ENCODE measurements at places on chromosomes 7 and 10.

DNA sequence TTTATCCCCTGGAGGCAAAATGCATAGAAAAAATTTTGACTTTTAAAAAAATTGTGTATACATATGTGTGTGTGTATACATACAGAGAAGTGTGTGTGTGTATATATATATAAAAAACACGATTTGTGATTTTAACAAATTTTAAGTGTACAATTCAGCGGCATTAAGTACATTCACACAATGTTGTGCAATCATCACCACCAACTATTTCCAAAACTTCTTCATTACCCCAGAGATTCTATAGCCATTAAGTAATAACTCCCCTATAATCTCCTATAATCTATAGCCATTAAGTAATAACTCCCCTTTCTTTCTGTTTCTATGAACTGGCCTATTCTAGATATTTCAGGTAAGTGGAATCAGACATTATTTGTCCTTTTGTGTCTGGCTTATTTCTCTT lies 20.7 kb upstream of the CAMK2B start:
- no peaks in the 10 kb centered on the region for H3K4me1 ChIP-seq
- no peak overlapping the region for H3K4me3 ChIP-seq
- no peak overlapping the region for H3K27ac ChIP-seq
- H3K36me3 ChIP-seq: no peaks in the 10 kb centered on the region
- no peaks in the 10 kb centered on the region for H3K27me3 ChIP-seq
- DNase-seq: no peak

GRCh38 chr7:13717031-13717430 lies 272.4 kb downstream of the ETV1 start:
- H3K27ac ChIP-seq: no peak overlapping the region
- H3K4me1 ChIP-seq: no peaks in the 10 kb centered on the region
- H3K27me3 ChIP-seq: no peaks in the 10 kb centered on the region
- H3K4me3 ChIP-seq: no peak overlapping the region
- H3K36me3 ChIP-seq: no peaks in the 10 kb centered on the region
- DNase-seq: no peak

- no peak for DNase-seq
- no peaks in the 10 kb centered on the region for H3K36me3 ChIP-seq
Observed at GRCh38 chr10:72567421-72567820, 58.5 kb downstream of the MICU1 start.

GRCh38 chr10:33676606-33677339 lies 342.3 kb upstream of the NRP1 start:
- no peaks in the 10 kb centered on the region for H3K4me1 ChIP-seq
- H3K36me3 ChIP-seq: no peaks in the 10 kb centered on the region
- DNase-seq: no peak
- no peak overlapping the region for H3K27ac ChIP-seq
- H3K4me3 ChIP-seq: no peak overlapping the region
- H3K27me3 ChIP-seq: no peaks in the 10 kb centered on the region

- no peaks in the 10 kb centered on the region for H3K27me3 ChIP-seq
- no peak overlapping the region for H3K4me3 ChIP-seq
- H3K36me3 ChIP-seq: 0 out of 2 replicates have a peak, but pooled peaks cover 10% of the 10 kb centered on the region
- DNase-seq: peak; percentile 68
- H3K4me1 ChIP-seq: peaks cover 21% of the 10 kb centered on the region
Observed at GRCh38 chr7:90982228-90982627, 282.0 kb upstream of the FZD1 start.

DNA sequence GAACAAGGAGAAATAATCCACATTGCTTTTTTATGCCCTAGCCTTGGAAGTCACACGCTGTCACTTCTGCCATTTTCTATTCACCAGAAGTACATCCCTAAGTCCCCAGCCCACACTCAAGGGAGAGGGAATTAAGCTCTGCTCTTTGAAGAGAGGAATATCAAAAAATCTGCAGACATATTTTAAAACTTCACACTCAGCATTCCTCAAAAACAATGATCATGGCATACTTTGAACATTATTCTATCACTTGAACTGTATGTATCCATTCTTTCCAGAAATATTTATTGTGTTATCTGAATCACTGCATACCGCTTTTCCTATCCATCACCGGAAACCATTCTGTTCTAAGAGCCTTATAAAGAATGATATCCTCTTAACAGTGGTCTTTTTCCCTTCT lies 9.4 kb downstream of the ABCC2 start:
- DNase-seq: no peak
- H3K4me1 ChIP-seq: no peaks in the 10 kb centered on the region
- H3K27ac ChIP-seq: no peak overlapping the region

DNA sequence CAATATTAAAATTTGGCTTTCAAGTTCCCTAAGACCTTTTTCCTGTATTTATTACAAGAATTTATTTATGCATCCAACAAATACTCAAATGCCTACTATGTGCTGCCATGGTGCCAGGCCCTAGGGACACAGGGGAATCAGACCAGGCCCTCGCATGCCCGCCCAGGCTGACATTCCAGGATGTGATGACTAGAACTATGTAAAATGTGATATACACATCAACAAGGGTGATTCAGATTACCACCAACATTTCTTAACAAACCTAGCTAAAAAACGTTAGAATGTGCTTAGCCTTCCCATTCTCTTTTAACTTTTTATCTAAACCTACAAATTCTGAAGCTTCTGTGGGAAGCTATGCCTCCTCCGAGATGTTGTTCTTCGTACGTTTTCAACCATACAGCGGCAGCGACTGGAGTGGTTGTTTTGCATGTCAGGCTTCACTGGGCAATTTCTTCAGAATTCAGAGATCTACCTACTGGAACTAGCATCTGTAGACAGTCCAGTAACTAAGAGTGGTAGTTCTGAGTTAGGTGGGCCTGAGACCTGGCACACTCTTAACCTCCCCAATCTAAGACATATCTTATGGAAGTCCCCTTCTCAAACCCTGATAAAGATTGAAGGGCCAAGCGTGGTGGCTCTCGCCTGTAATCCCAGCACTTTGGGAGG lies 22.1 kb downstream of the GNA12 start:
- peaks cover 9% of the 10 kb centered on the region for H3K4me1 ChIP-seq
- H3K27ac ChIP-seq: peak overlapping the region; percentile 28

DNA sequence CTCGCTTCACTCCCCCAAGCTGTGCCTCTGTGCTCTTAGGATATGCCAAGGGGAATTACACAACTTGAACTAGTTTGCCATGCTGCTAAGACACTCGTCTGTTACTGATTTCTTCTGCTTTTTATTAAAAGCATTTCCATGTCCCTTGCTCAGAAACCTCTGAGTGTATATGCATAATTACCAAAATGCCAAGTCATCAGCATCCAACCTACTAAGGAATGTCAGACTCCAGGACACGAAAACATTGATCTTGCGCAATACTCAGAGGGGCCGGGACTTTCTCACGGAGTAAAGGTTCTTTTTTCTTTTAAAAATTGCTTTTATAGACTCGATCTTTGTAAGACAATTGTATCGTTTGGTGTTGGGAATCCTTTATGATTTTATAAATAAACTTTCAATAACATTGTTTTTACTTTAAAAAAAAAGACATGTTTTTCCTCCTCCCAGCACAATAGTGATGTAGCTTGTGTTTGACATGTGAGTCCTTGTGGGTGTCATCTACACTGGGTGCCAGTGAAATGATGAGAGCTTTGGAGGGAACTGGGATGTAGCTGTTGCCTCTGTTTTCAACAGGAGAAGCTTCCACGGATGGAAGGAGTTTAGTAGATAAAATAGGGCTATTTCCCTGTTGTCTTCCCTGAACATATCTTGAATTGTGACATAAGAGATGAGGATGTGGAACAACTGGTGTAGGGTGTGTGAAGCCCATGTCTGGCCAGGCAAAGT lies 43.6 kb downstream of the CNNM1 start:
- no peaks in the 10 kb centered on the region for H3K36me3 ChIP-seq
- H3K27ac ChIP-seq: no peak overlapping the region
- H3K4me3 ChIP-seq: no peak overlapping the region
- peaks cover 58% of the 10 kb centered on the region for H3K27me3 ChIP-seq

- H3K27ac ChIP-seq: no peak overlapping the region
- DNase-seq: no peak
- no peaks in the 10 kb centered on the region for H3K27me3 ChIP-seq
- no peak overlapping the region for H3K4me3 ChIP-seq
- no peaks in the 10 kb centered on the region for H3K4me1 ChIP-seq
- no peaks in the 10 kb centered on the region for H3K36me3 ChIP-seq
Observed at GRCh38 chr10:24908793-24909423, 43.5 kb downstream of the PRTFDC1 start.

DNA sequence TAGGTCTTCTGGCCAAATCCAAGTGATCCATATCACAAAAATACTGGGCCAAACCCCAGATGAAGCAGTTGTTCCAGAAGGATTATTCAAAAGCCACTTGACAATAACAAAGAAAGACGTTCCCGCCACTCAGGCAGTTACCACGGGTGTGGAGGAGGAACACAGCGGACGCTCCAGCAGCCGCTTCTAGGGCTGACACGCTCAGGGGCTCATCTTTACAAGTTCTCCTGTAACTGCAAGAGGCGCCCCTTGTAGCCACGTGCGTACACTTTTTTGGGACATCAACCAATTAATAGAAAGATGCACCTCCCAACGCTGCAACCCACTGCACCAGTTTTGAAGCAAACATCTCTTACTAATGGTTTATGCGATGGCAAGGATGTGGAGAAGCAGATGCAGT lies 159.4 kb downstream of the GRID1 start:
- DNase-seq: no peak
- no peaks in the 10 kb centered on the region for H3K36me3 ChIP-seq
- H3K4me1 ChIP-seq: no peaks in the 10 kb centered on the region
- no peak overlapping the region for H3K4me3 ChIP-seq
- no peak overlapping the region for H3K27ac ChIP-seq

DNA sequence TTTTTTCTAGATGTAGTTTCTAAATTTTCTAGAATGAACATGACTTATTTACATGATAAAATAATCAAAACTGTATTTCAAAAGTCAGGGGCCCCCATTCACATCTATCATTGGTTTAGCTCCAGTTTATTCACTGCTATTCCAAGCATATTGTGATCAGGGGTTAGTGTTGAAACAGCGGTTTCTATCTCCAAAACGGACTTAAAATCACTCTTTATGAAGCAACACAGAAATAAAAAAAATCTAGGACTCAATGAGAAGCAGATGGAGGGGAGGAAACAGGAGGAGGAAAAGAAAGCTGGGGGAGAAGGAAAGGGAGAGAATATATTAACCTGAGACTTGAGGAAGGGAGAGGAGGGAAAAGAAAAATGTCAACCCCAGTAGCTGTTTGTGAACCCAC lies 14.8 kb upstream of the CH25H start:
- DNase-seq: no peak
- H3K4me3 ChIP-seq: no peak overlapping the region
- H3K27ac ChIP-seq: no peak overlapping the region
- H3K27me3 ChIP-seq: no peaks in the 10 kb centered on the region

DNA sequence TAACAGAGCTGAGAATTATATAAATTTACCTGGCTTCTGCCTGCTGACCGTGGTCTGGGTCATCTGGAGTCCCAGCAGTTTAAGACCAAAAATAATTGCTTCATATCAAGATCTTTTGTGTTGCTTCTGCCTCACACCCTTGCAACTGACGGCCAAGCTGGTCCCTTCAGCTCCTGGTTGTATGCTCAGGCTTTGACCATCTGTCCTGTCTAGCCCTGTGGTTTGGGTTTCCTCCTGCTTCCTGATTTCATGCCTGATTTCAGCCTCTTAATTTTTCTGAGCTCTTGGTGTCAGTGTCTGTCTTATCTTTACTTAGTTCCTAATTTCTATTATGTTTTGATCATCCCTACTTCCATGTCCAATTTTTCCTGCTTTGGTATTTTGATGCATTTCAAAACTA lies 87.9 kb upstream of the PLXDC2 start:
- no peaks in the 10 kb centered on the region for H3K4me1 ChIP-seq
- DNase-seq: no peak
- H3K4me3 ChIP-seq: no peak overlapping the region
- H3K27ac ChIP-seq: no peak overlapping the region
- H3K36me3 ChIP-seq: no peaks in the 10 kb centered on the region

DNA sequence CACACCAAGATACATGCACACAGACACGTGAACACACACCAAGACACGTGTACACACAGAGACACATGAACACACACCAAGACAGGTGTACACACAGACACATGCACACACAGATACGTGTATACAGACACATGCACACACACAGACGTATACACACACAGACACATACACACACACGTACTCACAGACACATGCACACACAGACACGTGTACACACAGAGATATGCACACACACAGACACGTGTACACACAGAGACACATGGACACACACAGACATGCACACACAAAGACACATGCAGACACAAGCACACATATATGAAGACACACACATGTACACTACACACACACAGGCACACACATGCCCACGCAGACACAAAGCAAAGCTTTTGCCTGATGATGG lies 134.6 kb downstream of the TCERG1L start:
- no peaks in the 10 kb centered on the region for H3K36me3 ChIP-seq
- no peak overlapping the region for H3K4me3 ChIP-seq
- no peak overlapping the region for H3K27ac ChIP-seq
- H3K27me3 ChIP-seq: no peaks in the 10 kb centered on the region
- no peak for DNase-seq

DNA sequence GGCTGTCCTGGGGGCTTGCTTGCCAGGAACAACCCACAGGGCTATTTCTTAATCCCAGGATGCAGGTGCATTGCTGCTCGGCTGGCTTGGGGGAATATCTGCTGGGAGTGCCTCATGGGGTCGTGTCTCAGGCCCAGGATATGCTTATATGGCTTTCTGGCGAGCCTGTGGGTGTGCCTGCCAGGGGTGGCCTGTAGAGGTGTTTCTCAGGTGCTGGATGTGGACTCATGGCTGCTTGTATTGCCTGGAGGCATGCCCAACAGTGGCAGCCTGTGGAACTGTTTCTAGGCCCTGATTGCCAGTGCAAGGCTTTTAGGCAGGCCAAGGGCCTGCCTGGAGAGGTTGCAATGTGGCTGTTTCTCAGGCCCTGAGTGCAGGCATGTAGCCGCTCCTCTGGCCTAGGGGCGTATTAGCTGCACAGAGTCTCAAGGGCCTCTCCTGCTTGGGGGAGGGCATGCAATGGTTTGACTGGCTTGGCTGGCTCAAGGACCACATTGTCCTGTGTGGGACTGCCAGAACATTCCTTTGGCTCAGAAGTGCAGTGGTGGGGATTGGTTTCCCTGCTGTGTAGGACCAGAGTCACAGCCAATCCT lies 202.1 kb downstream of the ATRNL1 start:
- H3K4me3 ChIP-seq: no peak overlapping the region
- H3K27me3 ChIP-seq: no peaks in the 10 kb centered on the region
- H3K4me1 ChIP-seq: no peaks in the 10 kb centered on the region
- no peak for DNase-seq
- H3K27ac ChIP-seq: no peak overlapping the region

GRCh38 chr10:75021379-75022249 lies 89.8 kb upstream of the SAMD8 start:
- peak overlapping the region; percentile 34 for H3K4me3 ChIP-seq
- peaks cover 22% of the 10 kb centered on the region for H3K4me1 ChIP-seq

All from MM.1S (cell line).